CD4-positive, alpha-beta T cell (primary cell): ENCODE measurements at places on chromosomes 3 and 15.
A peak's percentile ranks its signal among the peaks of the same experiment; 100 is the strongest.

- no peak for DNase-seq
These were observed 14.1 kb downstream of the TTC21A start for GRCh38 chr3:39121621-39122020.

DNA sequence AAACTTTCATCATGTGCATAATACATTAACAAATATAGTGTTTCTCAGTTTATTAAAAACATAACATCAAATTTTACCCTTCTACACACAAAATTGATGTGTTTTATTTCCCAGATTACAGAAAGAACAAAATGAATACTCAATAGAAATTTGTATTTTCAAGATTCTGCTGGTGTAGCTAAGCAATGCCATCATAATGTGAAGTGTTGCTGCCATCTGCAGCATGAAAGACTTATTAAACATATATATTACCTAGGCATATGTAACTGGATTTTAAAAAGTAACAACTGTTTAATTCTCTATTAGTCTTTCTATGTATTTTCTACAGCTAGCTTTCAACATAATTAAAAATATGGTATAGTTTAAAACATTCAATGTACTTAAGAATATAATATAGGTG, 27.5 kb downstream of the PLSCR5 start:
- DNase-seq, result no peak

- DNase-seq, result no peak
These were observed 121.5 kb upstream of the LIPC start for GRCh38 chr15:58309963-58310928.

DNA sequence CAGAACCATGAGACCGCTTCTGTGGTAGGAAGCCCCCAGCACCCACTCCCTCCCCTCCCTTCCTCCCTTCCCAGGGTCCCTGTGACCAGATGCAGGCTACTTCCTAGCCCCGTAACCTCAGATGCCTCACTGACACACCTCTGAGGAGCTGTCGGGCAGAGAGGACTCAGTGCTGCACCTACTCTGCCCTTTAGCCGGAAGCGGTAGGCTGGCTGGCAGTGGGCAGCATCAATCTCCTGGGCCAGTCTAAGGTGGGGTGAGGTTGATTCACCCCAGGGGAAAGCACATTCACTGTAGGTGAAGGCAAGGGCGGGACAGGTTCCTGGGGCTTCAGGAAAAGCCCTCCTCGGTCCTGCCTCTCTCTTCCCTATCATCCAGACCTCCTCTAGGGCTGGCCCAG, 19.1 kb downstream of the CSRNP1 start:
- peak; percentile 17 for DNase-seq
